ENCODE measurements at places on chromosomes 4 and X.

DNA sequence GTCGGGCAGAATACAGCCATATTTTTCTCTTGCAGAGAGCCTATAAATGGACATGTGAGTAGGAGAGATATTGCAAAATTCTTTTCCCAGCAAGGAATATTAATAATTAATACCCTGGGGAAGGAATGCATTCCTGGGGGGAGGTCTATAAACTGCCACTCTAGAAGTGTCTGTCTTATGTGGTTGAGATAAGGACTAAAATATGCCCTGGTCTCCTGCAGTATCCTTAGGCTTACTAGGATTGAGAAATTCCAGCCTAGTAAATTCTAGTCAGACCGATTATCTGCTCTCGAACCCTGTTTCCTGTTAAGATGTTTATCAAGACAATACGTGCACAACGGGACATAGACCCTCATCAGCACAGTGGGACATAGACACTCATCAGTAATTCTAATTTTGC is 872.6 kb downstream of the FSTL5 start:
- no peak for DNase-seq

DNA sequence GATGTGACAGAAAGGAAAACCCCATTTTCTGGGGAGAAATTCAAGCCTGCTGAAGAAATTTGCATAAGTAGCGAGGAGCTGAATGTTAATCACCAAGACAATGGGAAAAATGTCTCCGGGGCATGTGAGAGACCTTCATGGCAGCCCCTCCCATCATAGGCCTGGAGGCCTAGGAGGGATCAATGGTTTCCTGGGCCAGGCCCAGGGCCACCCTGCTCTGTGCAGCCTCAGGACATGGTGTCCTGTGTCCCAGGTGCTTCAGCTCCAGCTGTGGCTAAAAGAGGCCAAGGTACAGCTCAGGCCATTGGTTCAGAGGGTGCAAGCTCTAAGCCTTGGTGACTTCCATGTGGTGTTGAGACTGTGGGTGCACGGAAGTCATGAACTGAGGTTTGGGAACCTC is 31.2 kb downstream of the ETDB start:
- no peak for DNase-seq

GRCh38 chrX:102650903-102651241 is 411 bp upstream of the GPRASP1 start:
- no peak for DNase-seq

DNA sequence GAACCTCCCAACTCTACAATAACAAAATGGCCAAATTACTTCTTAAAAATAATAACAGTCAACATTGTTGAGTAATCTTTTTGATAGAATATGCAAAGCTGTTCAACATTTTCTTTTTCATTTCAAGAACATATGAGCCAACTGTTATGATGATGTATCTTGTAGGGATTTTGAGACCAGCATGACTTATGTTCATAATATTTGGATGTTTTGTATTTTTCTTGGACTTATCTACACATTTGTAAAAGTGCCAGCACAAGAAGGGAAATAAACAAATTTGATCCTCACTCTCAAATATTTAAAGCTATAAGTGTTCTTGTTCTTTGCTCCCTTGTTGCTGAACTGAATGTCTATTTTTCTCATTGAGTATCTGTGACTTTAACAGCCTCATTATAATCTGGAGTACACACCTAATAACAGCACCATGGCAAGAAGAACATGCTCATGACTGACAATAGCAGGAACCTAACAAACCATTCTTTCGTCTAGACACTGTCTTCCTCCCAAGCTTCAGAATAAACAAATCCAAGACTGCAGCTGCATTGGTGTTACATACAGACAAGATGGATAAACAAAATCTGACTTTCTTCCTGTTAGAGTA is 1049.7 kb downstream of the FAT4 start:
- no peak for DNase-seq

DNA sequence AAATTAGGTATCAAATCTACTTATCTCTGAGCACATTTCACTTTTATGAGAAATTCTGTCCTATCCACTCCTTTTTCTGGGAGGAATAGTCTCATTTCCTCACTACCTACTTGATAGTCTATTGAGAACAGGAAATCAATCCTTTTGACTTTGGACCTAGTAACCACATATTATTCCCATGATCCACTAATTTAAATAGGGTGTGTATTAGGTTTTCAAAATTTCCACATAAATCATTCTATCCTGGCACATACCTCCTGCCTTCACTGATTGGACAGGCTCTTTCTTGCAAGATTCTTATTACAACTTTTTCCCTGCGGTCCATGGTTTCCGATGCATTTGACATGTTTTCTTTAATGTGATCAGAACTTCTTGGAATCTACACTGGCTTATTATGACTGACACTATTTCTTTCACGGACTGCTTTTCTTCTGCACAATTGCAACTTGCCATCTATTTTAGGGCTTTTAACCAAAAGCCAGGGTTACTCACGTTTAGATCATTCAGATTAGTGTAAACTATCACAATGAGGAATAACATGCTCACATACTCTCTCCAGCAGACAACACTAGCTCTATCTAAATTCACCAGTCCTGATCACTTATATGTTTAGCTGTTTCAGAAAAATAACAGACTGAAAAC is 419.9 kb upstream of the SLIT2 start:
- no peak for DNase-seq

DNA sequence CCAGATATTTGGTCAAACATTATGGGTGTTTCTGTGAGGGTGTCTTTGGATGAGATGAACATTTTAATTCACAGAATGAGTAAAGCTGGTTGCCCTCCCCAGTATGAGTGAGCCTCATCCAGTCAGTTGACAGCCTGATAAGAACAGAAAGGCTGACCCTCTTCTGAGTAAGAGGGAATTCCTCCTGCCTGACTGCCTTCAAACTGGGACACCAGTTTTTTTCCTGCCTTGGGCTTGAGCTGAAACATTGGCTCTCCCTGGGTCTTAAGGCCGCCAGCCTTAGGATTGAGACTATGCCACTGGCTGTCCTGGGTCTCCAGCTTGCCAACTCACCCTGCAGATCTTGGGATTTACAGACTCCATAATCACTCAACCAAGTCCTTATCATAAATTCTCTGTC is 14.5 kb upstream of the MAML3 start:
- DNase-seq, result no peak

GRCh38 chr4:43456383-43456782 is 563.9 kb downstream of the GRXCR1 start:
- DNase-seq, result no peak

GRCh38 chr4:26268246-26268645 is 52.6 kb upstream of the RBPJ start:
- DNase-seq, result no peak

DNA sequence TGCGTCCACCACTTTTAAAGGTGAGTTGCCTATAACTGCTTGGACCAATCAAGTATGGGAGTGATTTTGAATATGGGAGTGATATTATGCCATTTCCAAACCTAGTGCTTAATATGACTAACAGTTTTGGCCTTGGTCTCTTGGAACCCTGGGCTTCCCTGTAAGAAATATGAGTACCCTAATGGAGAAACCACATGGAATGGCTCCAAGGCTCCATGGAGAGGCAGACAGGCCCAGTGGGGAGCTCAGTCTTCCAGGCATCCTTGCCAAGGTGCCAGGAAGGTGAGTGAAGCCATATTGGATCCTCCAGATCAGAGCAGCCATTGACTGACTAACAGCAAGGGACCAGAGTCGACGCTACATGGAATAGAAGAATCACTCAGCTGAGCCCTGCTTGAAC is 53.2 kb downstream of the MAML3 start:
- no peak for DNase-seq

DNA sequence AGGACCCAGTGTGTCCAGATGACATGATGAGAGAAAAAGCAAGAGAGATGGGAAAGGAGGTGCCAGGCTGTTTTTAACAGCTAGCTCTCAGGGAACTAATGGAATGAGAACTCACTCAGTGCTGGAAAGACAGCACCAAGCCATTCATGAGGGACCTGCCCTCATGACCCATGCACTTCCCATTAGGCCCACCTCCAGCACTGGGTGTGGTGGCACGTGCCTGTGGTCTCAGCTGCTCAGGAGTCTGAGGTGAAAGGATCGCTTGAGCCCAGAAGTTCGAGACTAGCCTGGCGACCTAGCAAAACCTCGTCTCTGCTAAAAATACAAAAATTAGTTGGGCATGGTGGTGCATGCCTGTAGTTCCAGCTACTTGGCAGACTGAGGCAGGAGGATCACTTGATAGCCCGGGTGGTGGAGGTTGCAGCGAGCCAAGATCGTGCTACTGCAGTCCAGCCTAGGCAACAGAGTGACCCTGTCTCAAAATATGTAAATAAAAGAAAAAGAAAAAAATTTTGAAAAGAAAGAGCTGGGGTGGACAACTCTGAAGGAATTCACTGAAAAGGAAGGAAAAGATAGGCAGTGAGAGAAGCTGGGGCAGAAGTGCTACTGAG is 50.9 kb downstream of the FAM193A start:
- DNase-seq, result no peak

DNA sequence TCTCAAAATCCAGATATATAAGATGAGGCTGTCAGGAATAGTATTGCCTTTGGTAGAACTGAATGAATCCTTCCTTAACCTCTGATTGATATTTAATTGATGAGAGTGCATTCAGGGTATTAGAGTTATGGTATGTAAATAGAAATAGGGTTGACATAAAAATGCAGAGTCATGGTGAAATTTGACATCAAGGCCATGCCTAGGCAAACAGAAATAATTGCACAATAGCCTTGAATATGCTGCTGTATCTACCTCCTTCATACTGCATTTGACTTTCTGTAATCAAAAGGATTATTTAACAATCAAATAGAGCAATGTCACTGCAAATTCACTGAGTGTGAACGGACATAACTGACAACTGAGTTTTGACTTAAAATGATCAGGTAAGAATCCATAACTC is 1316.3 kb downstream of the STIM2 start:
- DNase-seq, result no peak

GRCh38 chrX:44036336-44036735 is 63.1 kb upstream of the NDP start:
- no peak for DNase-seq

DNA sequence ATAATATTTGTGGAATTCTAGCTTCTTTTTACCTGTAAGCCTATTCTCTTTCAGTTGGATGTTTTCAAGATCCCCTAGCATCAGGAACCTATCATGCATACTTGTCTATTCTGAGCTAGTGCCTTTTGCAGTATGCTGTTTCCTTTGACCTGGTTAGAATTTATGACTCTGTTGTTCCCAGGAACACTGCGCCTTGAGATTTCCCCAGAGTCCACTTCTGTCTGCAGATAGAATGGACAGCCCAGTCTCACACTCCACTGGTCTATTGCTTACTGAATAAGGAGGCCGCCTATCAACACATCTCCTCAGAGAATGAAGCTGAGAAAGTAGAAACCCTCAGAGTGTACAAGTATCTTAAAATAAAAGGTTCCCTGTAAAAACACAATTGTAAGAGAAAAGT is 465.1 kb upstream of the GALNTL6 start:
- DNase-seq, result no peak

GRCh38 chr4:151930372-151930771 is 169.6 kb upstream of the GATB start:
- DNase-seq, result no peak

DNA sequence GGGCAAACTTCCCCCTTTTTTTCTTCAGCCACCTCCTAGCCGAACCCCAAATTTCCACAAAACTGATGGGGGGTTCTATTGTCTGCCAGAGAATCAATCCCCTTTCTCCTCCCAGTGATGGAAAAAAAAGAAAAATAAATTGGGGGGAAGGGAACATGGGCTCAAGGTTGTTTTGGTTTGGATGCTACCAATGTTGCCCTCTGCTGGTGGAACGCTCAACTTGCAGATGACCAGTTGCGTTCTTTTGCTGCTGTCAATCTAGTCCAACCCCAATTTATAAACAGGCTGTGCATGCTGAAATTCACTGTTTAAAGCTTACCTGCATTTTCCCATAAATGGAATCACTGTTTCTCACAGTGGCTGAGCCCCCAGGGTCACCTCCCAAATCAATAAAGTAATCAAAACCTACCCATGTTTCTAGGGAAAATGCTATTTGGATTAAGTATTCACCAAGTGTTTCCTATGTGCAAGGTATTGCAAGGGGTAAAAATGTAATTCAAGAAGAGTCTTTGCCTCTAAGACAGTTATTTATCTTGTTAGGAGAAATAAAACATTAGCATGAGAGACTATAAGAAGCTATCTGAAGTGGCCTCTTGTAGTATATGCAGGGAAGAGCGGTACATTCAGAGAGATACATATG is 116.7 kb upstream of the TMEM164 start:
- DNase-seq, result no peak

- DNase-seq, result no peak
Observed at GRCh38 chr4:123545667-123546572, 149.3 kb downstream of the SPRY1 start.

- DNase-seq, result no peak
Observed at GRCh38 chrX:155056877-155057792, 13.8 kb downstream of the CMC4 start.

- DNase-seq, result no peak
Observed at GRCh38 chrX:40279762-40280161, 182.0 kb upstream of the BCOR start.

DNA sequence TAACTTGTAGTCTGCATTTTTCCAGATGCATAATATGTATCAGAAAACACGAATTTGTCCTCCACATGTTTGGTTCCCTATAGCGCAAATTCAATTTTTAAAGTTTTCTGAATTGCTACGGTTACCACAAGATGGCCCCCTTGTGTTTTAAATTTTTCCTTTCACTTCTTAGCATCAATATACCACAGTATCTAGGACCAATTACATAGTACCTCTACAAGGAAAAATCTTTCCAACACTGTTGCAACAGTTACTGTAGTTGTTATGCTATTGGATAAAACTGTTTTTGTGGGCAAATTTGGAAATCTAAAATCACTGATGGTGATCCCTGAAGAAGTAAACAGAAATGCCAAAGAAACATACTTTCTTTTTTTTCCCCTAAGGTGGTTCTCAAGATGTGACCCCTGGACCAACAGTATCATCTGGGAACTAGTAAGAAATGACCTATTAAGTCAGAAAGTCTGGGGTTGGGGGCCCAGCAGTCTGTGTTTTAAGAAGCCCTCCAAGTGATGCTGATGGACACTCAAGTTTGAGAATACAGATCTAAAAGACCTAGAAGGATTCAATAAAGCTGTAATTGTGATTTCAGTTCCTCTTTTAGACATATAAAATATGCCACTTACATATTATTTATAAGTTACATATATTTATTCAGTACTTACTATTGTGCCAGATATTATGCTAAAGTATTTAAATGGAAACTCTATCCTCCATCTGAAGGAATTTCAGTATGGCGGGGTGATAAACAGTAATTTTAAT is 3.1 kb downstream of the ZGRF1 start:
- no peak for DNase-seq

DNA sequence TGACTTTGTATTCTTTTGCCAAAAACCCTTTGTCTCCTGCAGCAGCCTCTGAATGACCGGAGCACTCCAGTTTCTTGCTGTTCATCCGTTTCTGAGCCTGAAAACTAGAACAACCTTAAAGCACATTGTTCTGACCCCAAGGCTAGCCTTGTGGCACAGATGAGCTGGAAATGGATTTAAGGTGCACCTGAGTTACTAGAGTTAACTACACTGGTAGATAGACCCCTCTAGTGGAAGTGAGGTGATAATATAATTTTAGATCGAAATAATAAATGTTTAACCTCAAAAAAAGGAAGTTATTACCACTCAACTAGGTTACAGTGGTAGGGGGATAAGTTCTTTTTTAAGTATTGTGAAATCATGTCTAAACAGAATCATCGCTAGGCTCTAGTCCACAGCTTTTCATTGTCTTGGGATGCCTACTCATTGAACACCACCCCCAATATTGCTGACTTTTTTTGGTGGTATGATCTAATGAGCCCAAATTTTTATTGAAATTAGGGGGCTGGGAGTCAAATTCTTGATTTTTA is 2.7 kb downstream of the PLS3 start:
- no peak for DNase-seq
